H4 (cell line): ENCODE measurements at places on chromosomes 5 and 9. TPM values are rescaled to one million over a fixed set of nuclear protein-coding genes. Genes with fewer than 3 reads are reported as not detected.
A peak's percentile ranks its signal among the peaks of the same experiment; 100 is the strongest.

DNA sequence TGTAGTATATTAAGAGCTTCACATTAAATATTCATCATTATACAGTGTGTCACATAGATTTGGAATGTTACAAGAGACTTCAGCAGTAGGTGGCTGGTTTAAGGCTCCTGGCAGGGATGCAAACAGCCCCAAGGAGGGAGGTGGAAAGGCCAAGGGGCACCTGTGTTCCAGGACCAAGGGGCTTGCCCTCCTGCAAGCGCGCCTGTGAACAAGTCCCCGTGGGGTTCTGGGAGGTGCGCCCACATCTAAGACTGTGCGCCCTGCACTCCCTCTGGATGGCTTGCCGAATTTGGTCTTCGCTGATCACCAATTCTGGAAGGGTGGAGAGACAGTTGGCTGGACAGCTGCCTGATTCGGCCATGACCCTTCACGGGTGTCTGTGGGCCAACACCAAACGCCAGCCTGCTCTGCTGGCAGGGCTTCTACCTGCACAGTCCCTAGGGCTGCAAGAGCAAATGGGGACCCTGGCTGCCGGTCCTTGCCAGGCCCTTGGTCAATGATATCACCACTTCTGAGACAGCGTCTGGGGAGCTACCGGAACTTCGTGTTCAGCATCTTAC, 12.1 kb upstream of the SLC25A51 start:
- no peak for DNase-seq

DNA sequence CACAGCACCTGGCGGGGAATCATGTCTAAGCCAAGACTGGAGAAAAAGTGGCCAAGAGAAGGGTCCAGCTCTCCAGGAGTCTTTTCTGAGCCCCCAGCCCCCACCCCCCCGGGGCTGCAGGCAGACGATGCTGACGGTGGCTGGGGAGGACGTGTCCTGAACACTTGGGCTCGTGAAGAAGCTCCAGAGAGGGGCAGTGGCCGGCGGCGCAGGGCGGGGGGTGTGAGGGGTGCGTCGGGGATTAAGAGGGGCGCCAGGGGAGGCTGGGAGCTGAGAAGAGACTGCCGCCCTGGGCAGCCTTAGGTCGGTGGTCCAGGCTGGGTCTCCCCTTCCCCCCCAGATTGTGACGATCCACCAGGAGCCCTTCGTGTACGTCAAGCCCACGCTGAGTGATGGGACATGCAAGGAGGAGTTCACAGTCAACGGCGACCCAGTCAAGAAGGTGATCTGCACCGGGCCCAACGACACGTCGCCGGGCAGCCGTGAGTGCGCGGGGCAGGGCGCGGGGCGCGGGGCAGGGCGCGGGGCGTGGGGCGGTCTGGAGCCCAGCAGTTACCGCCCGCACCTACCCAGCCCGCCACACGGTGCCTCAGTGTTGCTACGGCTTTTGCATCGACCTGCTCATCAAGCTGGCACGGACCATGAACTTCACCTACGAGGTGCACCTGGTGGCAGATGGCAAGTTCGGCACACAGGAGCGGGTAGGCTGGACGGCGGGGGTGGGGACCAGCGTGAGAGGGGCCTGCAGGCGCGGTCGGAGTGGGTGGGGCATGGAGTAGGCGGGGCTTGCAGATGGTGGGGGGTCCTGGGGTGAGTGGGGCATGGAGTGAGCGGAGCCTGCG, 8.9 kb downstream of the LRRC26 start:
- no peak for DNase-seq

GRCh38 chr5:17219006-17219422, 1.6 kb downstream of the BASP1 start:
- DNase-seq = no peak

DNA sequence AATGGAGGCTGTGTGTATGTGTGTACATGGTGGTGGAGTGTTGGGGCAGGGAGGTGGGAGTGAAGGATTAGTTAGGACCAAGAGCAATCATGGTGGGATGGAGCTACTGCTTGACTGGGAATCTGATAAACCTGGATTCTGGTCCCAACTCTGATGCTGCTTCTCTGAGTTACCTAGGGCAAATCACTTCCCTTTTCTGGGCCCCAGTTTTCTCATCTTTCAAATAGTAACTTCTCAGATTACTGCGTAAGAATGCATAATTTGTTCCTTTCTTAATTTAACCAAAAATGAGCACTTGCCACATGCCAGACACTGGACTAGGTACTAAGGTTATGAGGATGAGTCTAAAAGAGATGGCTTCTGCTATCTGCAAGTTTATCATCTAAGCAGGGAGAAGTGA, 20.8 kb upstream of the ANXA6 start:
- DNase-seq = no peak

GRCh38 chr9:108153416-108153815, 663.8 kb upstream of the KLF4 start:
- DNase-seq = no peak

DNA sequence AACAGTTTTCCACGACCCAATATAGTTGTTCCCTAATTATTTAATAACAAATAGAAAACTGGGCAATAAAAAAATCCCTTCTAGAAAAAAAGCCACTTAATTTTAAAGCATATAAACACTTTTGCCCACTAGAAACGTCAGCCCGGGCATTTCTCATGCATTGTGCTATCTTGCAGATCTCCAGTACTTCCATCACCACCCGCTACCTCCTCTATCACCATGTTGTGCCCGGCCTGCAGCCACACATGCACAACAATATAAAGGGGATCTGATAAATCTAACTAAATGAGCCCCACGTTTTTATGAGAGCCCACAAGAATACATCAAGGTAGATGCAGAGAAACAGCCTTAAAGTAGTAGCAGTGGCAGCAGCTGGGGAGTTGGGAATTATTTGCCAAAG, 272.7 kb downstream of the MLLT3 start:
- no peak for DNase-seq

GRCh38 chr5:79702606-79703380, 13.2 kb downstream of the CMYA5 start:
- no peak for DNase-seq

GRCh38 chr5:135127439-135128240, 93.6 kb upstream of the PITX1 start:
- DNase-seq = peak; percentile 92

DNA sequence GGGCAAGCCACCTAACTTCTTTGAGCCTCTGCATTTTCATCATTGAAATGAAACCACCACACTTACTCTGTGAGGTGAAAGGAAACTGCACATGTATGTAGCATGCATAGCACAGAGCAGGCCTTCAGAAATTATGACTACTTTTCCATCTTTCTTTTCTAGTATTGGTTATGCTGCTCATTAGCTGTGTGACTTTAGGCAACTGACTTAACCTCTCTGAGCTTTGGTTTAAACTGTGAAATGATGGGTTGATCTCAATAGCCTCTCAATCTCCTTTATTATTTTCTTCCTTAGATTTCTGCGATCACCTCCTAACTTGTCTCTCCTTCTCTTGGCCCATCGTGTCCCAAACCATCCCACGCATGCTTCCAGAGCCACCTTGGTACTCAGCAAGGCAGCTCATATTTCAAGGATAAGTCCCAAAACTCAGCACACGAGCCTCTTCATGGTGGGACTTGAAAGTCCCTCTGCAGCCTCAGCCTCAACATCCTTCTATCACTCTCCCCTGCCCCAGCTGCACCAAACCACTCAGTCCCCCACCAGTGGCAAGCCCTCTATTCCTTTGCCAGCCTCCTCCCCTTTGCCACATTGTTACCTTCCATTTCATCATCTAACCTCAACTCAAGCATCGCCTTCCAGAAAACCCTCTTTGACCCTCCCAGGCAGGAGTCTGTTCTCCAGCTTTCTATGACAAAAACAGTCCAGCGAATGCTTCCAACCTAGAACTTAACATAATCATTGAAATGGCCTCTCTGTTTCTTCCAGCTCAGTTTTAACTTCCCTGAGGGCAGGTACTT, 60.3 kb upstream of the DNAH5 start:
- DNase-seq = peak; percentile 64

- no peak for DNase-seq
These were observed 68.7 kb downstream of the SEMA4D start for GRCh38 chr9:89428901-89429890.

GRCh38 chr5:116571568-116572349, 2.9 kb downstream of the SEMA6A start:
- DNase-seq = no peak

DNA sequence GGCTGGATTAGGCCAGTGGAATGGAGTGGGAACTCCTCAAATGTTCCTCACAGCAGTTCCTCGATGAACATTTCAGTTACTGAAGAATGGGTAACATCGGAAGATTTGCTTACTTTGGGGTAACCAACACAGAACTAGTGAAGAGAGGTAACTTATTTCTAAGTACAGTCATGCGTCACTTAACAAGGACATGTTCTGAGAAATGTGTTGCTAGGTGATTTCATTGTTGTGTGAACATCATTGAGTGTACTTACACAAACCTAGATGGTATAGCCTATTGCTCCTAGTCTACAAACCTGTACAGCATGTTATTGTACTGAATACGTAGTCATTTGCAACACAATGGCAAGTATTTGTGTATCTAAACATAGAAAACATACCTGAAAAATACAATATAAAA, 228.3 kb downstream of the MAST4 start:
- DNase-seq = no peak

- DNase-seq = no peak
These were observed 38.6 kb downstream of the RANBP6 start for GRCh38 chr9:5976674-5977397.

DNA sequence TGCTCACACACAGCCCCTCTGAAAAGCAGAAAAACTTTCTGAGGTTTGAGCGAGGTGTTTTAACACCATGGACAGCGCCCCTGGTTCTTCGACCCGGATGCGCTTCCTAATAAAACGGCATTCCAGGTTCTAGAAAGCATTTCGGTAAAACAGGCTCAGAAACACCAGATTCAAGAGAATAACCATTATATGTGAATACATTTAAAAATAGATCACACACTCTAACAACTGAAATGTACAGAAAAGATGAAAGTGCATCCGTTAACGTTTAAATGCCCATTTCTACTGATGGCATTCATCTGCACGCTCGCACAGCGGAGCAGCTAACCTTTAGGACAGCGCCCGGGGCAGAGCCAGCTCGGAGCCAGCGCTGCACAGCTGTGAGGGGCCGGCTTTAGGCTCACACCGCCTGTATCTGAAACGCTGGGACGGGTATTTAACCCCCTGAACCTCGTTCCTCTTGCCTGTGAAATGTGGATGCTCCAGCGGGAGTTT, 26.3 kb upstream of the TENT4A start:
- DNase-seq = no peak

Gene FSTL4
- total RNA-seq = 0.14 and 0.47 TPM in 2 replicates

Gene SLC9A3
- 2.3 and 2.9 TPM in 2 replicates for total RNA-seq

Gene P4HA2
- 83.5 and 85.5 TPM in 2 replicates for total RNA-seq

Gene CTNND2
- total RNA-seq = 0.58 and 1.6 TPM in 2 replicates

Gene TEK
- 0.35 and 0.68 TPM in 2 replicates for total RNA-seq

Gene SLC46A2
- not detected in 2 replicates for total RNA-seq

Gene TMEM171
- 10.4 and 10.7 TPM in 2 replicates for total RNA-seq

Gene NEUROG1
- total RNA-seq = not detected in 2 replicates
